ENCODE measurements at places on chromosomes 3 and 15.

DNA sequence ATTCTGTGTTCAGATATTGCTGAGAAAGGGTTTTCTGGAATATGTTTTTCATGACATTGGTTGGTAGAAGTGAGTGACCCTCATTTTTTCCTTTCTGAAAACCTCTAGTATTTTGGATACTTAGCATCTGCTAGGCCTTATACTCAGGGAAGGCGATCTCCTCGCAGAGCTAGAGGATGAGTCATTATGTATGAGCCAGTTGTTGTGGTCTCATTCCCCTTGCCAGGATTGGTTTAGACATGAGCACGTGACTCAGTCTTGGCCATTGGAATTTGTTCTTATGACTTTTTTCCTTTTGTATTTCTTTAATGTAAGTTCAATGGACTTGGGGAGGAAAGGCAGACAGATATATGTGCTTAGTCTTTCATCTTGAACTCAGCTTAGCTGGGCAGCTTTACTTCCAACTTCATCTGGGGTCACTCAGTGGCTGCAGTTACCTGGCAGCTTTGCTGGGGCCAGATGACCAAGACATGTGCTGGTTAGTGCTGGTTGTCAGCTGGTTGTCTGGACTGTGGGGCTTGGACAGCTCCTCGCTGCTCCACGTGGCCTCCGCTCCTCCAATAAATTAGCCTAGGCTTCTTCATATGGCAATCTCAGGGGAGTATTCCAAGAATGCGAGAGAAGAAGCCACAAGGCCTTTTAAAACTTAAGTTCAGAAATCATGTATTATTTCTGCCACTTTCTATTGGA, 207.5 kb downstream of the IL20RB start:
- DNase-seq = no peak

GRCh38 chr3:73759297-73759711, 134.6 kb upstream of the PDZRN3 start:
- DNase-seq = no peak

GRCh38 chr3:171695426-171695825, 114.9 kb downstream of the PLD1 start:
- DNase-seq = no peak

GRCh38 chr3:12679468-12679867, 15.6 kb upstream of the RAF1 start:
- DNase-seq = no peak

GRCh38 chr15:55245059-55245458, 44.6 kb downstream of the RAB27A start:
- no peak for DNase-seq

- no peak for DNase-seq
These were observed 4.4 kb downstream of the WDR73 start for GRCh38 chr15:84649706-84650105.

GRCh38 chr3:159668990-159669476, 319.6 kb upstream of the IL12A start:
- no peak for DNase-seq

DNA sequence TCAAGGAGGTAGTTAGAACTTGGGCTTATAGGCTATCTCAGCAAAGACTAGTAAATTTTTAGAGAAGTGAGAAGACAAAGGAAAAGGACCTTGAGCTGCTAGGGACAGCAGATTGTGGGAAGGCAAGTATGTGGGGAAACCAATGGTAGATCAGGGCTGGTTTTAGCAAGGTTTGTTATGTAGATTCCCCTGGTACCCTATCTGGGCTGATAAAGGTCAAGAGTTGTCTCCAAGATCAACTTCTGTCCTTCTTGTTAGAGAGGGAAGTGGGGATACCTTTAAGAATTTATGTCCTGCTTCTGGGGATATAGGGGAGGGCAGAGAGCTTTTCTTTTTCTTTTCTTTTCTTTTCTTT, 28.9 kb downstream of the KAT2B start:
- no peak for DNase-seq

GRCh38 chr3:80079886-80080285, 312.1 kb upstream of the ROBO1 start:
- DNase-seq = no peak

DNA sequence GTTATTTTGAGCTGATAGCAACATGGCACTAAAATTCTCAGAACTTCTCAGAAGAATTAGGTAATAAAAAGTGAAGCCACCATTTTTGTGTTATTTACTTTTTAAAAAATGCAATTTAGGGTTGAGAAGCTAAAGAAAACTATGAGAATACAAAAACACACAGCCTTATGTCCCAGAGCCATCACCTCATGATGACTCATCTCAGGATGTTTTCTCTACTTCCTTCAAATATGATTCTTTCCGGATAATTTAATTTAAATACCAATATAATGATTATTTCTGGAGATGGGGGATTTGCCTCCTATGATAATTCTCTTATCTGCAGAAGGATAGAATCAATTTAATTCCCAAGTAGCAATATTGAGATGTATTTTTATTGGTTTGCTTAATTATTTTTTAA, 105.6 kb upstream of the BFSP2 start:
- DNase-seq = no peak

DNA sequence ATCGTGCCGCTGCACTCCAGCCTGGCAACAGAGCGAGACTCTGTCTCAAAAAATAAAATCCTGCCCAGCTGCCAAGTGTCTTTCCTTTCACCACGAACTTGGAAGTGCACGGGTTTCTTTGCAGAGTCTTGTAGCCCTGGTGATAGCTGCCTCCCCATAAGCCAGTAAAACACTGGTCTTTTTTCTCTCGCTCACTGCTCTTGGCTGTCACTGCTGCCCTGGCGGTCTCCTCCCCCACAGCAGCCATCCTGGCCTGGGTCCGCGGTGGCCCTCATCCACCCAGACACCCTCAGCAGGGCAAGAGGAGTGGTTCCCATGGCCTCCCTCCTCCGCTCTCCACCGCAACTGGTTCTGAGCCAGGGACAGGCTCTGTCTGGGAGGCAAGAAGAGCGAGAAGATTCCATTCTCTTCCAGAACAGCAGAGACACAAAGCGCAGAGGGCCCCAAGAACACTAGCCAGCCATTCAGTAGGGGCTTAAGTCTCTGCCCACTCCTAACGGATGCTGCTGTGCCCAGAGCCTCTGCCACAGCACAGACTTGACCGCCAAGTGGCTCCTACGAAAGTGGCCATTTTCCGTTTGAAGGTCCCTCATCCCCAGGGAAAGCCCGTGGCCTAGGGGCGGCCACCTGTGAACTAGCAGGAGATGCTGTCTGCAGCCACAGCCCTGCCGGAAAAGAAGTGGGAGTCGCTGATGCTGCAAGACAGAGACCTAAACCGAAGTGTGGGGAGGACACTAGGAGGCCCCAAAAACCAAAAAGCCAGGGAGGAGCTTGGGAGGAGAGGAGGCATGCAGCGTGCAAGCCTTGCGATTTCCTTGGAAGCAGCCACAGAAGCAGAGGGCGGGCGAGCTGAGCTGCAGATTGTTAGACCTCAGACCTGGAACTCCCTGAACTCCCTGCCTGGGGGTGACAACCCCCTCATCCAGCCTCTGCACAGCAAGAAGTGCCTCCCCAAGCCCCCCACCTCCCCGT, 44.1 kb downstream of the KLHL25 start:
- no peak for DNase-seq

GRCh38 chr15:55394694-55395093, 13.5 kb downstream of the CCPG1 start:
- DNase-seq = no peak

- no peak for DNase-seq
These were observed 344.4 kb downstream of the CADM2 start for GRCh38 chr3:85303156-85303555.

DNA sequence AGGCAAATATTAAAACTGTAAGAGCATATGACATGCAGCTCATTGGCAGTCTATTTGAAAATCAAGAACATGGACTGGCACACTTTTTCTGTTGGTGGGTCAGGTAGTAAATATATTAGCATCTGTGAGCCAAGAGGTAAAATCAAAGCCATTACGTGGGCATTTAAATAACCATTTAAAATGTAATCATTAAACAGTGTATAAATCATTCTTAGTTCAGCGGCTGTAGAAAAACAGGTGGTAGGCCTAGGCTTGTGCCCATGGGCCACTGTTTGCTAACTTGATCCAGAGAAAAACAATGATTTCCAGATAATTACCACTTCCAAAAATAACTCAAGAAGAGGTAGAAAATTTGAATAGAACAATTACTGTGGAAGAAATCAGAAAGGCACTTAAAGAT, 105.1 kb downstream of the CHST2 start:
- no peak for DNase-seq

- no peak for DNase-seq
These were observed 134.5 kb upstream of the AADACL2 start for GRCh38 chr3:151599103-151599672.

DNA sequence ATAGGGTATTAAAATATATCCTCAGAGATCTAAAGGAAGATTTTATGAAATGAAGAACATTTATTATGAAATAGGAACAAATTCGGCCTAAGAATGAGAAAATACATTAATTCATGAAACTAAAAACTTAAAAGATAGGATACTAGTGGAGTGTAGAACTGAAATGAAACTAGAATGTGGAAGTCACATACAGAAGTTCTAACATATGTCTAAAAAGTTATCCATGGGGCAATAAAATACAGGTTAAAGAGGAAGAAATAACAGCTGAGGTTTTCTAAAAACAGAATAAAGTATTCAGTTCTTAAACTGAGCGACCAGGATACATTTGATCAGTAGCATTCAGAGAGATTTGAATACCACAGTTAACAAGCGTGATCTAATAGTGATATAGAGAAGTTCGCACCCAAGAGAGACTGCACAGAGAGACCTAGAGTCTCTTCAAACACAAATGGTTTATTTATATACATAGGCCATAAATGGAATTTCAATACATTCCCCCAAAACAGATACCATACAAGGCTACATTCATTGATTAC, 85.9 kb downstream of the FEZF2 start:
- no peak for DNase-seq

DNA sequence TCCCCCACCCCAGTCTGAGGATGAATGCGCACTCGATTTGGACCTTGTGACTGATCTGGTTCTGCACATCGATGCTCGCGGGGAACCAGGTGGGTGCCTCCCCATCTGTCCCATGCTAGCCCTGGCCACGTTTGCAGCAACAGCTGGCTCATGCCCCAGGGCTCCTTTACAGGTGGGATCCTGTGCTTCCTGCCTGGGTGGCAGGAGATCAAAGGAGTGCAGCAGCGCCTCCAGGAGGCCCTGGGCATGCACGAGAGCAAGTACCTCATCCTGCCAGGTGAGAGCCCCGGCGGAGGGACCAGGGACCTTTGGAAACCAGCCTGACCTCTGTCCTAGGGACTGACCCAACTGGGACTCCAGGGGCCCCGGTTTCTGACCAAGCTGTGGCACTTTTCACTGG, 44.3 kb downstream of the DHX30 start:
- no peak for DNase-seq

- no peak for DNase-seq
These were observed 52.1 kb downstream of the FSIP1 start for GRCh38 chr15:39730552-39730951.

DNA sequence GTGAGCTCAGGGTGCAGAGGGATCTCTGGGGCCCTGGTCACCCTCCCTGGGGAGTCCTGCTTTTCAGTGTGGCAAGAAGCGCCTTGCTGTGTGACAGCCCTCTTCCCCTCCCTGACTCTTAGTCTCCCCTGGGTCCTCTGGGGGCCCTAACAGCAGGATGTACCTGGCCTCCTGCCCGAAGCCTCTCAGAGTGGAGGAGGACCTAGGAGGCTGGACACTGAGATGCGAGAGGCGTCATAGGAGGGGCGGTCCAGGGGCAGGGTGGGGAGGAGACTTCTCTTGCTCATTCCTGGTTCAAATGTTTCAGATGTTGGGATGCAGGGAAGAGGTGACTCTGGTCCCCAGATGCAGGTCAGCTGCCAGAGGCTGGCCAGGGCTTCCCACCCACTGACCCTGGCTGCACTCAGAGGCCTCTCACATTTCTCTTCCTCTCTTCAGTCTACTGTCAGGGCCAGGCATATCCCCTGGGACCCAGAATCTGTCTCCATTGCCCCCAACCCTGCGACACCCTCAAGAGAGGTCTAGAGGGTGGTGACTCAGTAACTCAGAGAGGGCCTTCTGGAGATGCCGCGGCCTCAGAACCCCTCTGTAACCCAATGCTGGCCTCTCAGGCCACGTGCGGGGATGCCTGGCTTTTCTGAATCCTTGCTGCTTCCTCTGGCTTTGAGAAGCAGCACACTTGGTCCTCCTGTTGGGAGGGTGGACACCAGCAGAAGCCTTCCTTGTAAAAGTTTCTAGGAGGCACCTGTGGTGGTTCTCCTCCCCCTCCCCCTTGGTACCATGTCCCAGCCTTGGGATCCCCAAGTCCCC, 25.9 kb downstream of the SNX33 start:
- DNase-seq = no peak

DNA sequence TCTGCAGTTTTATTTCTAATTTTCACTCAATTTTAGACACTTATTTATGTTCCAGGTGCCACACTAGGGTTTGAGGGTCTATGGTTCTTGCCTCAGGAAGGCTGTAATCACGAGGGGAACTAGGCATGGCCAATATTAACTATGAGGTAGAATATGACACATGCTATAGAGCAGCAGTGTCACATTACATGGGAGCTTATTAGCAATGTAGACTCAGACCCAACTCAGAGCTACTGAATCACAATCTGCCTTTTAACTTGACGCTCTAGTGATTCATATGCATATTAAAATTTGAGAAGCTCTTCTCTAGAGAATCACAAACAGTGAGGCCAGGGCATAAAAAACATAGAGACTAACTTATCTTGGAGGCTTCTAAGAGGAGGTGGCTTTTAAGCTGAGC, 32.8 kb upstream of the MRPL3 start:
- no peak for DNase-seq

GRCh38 chr3:176032043-176032442, 1165.2 kb downstream of the TBL1XR1 start:
- DNase-seq = no peak

DNA sequence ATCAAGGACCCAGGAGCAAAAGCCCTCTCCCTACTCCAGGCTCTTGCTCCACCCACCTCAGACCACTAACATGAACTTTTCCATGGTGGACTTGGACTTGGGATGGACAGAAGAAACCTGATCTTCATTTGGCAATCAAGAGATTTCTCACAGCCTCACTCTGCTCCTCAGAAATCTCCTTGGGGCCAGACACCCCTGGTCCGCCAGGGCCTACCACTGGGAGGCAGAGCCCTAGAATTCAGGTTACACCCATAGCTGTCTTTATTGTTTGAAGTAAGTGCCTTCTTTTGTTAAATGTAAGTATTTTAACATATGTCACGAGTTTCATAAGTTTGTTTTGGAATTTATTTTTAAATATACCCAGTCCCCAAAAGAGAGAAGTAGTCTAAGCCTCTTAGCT, 13.2 kb downstream of the SHF start:
- no peak for DNase-seq

GRCh38 chr15:40906991-40907802, 12.9 kb downstream of the VPS18 start:
- peak; percentile 69 for DNase-seq

Data from CD4-positive, alpha-beta T cell treated with Interleukin-10 for 1 hour (primary cell).